H7 (cell line): ENCODE measurements at places on chromosomes 2 and 18. TPM values are rescaled to one million over a fixed set of nuclear protein-coding genes. Genes with fewer than 3 reads are reported as not detected.

- no peak for DNase-seq
These were observed 38.1 kb upstream of the EML6 start for GRCh38 chr2:54685263-54685775.

- DNase-seq = no peak
These were observed 83.6 kb downstream of the FAM161A start for GRCh38 chr2:61770298-61770697.

- DNase-seq = no peak
These were observed 325.4 kb downstream of the SPAG16 start for GRCh38 chr2:213609570-213610170.

GRCh38 chr2:218065239-218066006, 3.6 kb upstream of the RUFY4 start:
- DNase-seq = peak; percentile 66

GRCh38 chr2:141770530-141770929, 360.3 kb downstream of the LRP1B start:
- DNase-seq = no peak

DNA sequence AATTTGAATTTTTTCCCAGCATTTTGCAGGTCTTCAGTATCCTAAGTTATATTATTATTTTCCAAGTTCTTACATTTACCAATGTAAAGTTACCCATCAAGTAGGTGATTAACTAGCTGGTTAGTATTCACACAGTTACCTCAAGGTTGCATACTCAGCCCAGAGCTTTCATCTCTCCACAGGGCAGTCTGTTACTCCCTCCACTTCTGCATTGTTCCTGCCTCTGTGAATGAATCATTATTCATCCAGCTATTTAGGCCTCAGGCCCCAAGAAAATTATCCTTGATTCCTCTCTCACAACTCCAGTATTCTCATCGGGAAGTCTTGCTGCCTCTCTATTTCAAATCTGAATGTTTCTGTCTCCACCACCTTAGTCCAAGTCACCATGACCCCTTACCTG, 92.2 kb downstream of the SMC6 start:
- no peak for DNase-seq

DNA sequence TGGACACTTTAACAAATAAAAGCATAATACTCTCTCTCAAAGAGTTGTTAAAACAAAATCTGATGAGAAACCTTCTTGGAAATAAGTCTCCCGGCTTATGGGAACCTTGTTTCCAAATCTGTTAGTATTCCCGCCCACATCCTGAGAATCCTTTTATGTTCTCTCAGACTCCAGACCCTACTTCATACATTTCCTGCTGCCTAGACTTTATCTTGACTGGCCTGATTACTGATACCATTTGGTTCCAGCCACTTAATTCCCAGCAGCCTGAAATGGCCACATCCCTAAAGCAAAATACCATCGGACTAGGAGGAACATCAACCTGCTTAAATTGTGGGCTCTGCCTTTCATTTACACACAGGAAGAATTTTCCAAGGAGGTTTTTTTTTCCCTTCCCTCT, 79.1 kb upstream of the CYP1B1 start:
- DNase-seq = no peak

DNA sequence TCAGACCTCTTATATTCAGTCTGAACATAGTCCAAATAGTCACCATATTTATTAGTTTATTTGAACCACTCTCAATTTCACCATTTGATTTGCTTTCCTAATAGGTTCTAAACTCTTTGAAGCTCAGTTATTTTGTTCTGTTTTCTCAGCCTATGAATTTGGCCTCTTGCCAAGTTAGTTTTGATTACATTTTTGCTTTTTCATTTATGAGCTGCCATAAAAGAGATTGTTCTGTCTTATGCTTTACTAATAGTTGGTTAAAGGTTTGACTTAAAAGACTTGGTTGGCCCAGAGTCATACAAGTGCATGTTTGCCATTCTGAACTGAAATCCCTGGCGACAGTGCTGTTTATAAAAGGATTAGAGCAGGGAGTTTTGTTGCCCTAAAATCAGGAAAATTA, 85.9 kb upstream of the RANBP2 start:
- no peak for DNase-seq

GRCh38 chr2:110993557-110994231, 127.0 kb upstream of the BCL2L11 start:
- DNase-seq = no peak

DNA sequence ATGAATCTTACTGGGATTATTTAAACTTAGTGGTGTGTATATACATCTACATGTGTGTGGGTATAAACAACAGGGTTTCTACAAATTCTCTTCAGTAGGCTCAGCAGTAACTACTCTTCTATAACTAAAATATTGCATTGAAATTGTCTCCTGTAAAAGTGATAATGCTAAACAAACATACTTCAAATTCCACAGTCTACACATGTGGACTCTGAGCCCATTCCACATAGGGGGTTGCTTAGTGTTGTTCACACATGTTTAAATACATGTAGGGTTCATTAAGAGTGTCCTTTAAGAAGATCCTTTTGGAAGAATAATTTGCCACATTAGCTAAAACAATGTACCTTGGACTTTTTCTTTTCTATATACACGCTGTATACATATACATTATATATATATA, 152.8 kb upstream of the VRK2 start:
- DNase-seq = no peak

DNA sequence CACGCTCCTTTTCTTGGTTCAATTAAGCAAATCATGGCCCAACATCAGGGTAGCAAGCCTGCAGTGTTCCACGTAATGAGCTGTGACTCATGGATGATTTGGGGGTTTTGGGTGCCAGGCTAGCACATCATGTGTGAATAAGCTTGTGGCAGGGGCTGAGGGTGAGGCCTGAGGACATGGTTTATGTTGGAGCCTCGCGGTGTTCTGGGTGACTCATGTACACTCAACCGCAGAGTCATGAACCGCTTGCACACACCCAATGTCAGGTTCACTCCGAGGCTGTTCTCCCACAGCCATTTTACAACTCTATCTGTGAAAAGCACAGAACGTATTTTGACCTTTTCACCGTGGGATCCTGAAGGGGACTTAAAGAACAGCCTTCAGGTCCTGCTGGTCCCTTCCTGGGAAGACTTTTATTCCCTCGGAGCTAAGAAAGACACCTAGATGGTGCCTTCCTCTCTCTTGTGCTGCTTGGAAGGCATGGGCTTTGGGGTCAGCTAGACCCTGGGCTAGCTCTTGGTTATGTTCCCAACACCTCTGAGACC, 139.9 kb upstream of the ZEB2 start:
- DNase-seq = no peak

- no peak for DNase-seq
These were observed 194.0 kb downstream of the LRATD1 start for GRCh38 chr2:14826518-14826917.

GRCh38 chr18:76827205-76828200, 5.1 kb downstream of the ZNF236 start:
- DNase-seq = no peak

GRCh38 chr18:6009756-6010155, 114.4 kb upstream of the TMEM200C start:
- DNase-seq = no peak

- peak; percentile 13 for DNase-seq
These were observed 310.3 kb upstream of the HS6ST1 start for GRCh38 chr2:128628996-128629395.

- DNase-seq = no peak
These were observed 118.2 kb upstream of the ZNF516 start for GRCh38 chr18:76613053-76613754.

GRCh38 chr18:12929477-12930083, 18.2 kb upstream of the SEH1L start:
- DNase-seq = no peak

GRCh38 chr2:185738679-185739472, at the start of gene FSIP2:
FSIP2 (plus strand) TSS chr2:185738804; CDS start chr2:185738895, 91 bp downstream.
- DNase-seq = peak; percentile 89

DNA sequence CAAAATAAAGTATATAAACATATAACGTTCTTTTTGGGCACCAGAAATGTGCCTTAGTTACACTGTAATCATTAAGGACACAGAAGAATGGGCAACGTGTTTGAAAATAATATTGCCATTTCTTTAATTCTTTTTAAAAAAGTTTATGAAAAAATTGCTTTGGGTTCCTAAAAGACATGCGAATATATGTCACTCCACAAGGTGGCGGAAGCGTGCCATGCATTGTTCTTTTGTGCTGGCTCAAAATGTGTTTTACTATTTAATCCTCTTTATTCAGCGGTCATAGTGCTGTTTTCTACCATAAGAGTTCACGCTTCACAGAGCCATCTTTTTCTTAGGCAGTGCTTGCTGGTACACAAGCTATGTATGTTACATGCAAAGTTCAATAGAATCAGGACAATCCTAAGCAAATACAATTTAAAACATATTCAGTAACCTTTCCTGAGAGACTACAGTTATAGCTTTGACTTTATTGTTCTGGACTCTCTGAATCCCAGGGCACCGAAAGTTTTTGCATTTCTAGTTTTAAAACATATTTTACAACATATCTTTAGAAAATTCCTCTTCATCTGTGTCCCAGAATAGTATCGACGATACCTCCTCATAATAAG, 147.8 kb upstream of the ERBB4 start:
- DNase-seq = peak; percentile 40

GRCh38 chr2:224908818-224909217, 133.4 kb downstream of the DOCK10 start:
- DNase-seq = no peak

- DNase-seq = no peak
These were observed 237.0 kb downstream of the IKZF2 start for GRCh38 chr2:212914392-212914791.

GRCh38 chr18:46693996-46694395, 37.0 kb upstream of the LOXHD1 start:
- DNase-seq = no peak

DNA sequence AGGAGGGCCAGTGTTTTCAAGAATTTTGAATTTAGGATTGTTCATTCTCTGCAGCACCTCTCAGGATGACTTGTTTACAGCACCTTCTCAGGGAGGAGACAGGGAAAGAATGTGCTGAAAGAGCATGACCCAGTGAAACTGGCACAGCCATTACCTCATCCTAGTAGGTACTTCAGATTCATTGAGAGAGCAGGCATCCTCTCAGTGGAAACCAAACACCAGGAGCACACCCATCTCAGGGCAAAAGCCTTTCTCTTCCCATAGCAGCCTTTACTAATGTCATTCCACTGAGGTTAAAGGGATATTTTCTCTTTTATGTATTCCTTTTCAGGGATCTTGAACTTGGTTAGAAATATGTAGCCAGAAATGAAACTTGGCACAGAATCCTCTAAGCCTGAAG, 2.6 kb downstream of the MAP2 start:
- DNase-seq = peak; percentile 30

- peak; percentile 88 for DNase-seq
These were observed 21.7 kb downstream of the DDX18 start for GRCh38 chr2:117835990-117836760.

GRCh38 chr2:179255129-179255528, 9.5 kb downstream of the SESTD1 start:
- DNase-seq = no peak

DNA sequence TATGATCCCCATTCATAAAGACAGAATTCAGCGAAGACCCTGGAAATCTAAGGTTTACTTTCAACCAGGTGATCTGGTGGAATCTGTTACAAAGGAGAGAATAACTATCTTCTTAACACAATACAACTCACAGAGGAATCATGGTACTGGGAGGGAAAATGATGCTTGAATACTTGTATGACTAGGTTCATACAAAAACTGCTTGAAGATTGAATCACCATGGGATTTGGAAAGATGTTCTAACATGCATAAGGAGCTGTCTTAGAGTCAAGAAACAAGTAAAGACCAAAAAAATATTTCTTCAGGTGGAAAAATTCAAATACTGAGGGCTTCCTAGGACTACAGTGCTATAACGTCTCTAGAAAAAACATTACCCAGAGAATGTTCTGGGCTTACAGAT, 32.2 kb downstream of the COL5A2 start:
- DNase-seq = no peak

DNA sequence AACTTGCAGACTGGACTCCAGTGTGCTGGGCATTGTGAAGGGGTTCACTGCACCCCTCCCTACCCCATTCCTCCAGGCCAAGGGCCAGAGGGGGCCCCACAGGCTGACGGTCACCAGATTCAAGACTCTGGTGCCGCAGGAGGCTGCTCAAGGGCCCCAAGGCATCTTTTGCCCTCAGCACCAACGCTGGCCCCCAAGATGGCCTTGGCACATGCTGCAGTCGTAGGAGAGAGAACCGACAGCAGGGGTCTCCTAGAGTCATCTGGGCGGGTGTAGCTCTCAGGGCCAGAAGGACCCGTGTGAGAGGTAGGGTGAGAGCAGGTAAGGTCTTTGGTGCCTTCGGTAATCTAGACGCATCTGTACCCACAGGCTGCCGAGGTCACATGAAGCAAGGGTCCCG, 18.7 kb upstream of the ODC1 start:
- peak; percentile 71 for DNase-seq

- DNase-seq = no peak
These were observed 55.0 kb downstream of the ABCB11 start for GRCh38 chr2:168976034-168976654.

GRCh38 chr2:207805566-207806226, 36.0 kb upstream of the FZD5 start:
- no peak for DNase-seq

DNA sequence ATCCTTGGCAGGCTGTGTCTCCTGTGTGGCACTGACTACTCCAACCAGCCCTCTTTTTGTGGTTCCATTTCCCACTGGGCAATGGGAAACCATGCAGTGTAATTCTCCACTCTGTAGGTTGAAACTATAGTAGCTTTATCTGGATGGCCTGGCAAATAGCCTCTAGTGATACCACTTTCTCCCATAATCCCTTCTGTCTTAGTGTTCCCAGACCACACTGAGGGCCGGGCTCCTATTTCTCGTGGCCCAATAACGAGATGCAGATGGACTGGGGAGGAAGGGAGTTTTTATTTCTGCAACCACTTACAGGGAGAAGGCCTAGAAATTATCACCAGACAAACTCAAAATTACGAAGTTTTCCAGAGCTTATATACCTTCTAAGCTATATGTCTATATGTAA, 24.7 kb downstream of the SKA1 start:
- DNase-seq = no peak

GRCh38 chr2:210177769-210178168, 6.6 kb upstream of the KANSL1L start:
- peak; percentile 66 for DNase-seq

- DNase-seq = no peak
These were observed 145.2 kb downstream of the MGAT5 start for GRCh38 chr2:134399096-134399495.

The RMND5A gene
- total RNA-seq = 46.8 and 66.7 TPM in 2 replicates

The GALNT13 gene
- total RNA-seq = 7.1 and 8.7 TPM in 2 replicates

The LRATD1 gene
- total RNA-seq = 1.1 and 1.3 TPM in 2 replicates

The GBX2 gene
- total RNA-seq = 24.4 and 27.3 TPM in 2 replicates

The CREG2 gene
- total RNA-seq = 0.03 and 0.15 TPM in 2 replicates

The SLC19A3 gene
- 1.1 and 1.7 TPM in 2 replicates for total RNA-seq

The DPP10 gene
- total RNA-seq = 15.6 and 19.3 TPM in 2 replicates

The CFC1B gene
- not detected in 2 replicates for total RNA-seq

The IL36RN gene
- not detected in 2 replicates for total RNA-seq

The MORN2 gene
- total RNA-seq = 6.7 and 7.3 TPM in 2 replicates

The PAX8 gene
- not detected in 2 replicates for total RNA-seq

The PARD6G gene
- 4.4 and 6.3 TPM in 2 replicates for total RNA-seq

The ALLC gene
- not detected in 2 replicates for total RNA-seq

The SLC30A3 gene
- total RNA-seq = 0.89 and 1.4 TPM in 2 replicates

The SCTR gene
- total RNA-seq = not detected in 2 replicates

The DBI gene
- total RNA-seq = 94.0 and 97.5 TPM in 2 replicates

The PPP1R1C gene
- total RNA-seq = 0.89 and 1.3 TPM in 2 replicates

The SCN2A gene
- under 0.01 TPM in 1 of 2 replicates, not detected in the other for total RNA-seq
